ENCODE measurements at places on chromosomes 12 and 14.

DNA sequence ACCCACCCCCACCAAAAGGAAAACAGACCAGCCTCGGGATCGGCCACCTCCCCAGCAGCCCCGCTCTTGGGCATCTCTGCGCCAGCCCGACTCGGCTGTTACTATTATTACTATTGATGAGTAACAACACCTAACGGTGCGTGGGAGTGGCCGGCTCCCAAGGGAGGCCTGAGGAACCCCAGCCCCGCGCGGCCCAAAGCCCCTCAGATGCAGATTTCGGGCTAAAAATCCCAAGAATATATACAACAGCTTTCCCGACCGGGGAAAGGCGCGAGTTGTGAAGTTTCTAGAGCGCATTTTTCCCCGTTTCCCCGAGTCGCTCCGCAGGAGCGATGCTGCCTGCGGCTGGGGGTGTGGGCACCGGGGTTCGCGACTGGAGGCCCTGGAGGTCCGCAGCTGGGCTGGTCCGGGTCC, 565 bp downstream of the NT5DC3 start:
- DNase-seq = no peak

GRCh38 chr12:5017638-5018348, 25.9 kb upstream of the KCNA5 start:
- DNase-seq = no peak

GRCh38 chr14:60485057-60485597, 736 bp downstream of the C14orf39 start:
- DNase-seq = no peak

DNA sequence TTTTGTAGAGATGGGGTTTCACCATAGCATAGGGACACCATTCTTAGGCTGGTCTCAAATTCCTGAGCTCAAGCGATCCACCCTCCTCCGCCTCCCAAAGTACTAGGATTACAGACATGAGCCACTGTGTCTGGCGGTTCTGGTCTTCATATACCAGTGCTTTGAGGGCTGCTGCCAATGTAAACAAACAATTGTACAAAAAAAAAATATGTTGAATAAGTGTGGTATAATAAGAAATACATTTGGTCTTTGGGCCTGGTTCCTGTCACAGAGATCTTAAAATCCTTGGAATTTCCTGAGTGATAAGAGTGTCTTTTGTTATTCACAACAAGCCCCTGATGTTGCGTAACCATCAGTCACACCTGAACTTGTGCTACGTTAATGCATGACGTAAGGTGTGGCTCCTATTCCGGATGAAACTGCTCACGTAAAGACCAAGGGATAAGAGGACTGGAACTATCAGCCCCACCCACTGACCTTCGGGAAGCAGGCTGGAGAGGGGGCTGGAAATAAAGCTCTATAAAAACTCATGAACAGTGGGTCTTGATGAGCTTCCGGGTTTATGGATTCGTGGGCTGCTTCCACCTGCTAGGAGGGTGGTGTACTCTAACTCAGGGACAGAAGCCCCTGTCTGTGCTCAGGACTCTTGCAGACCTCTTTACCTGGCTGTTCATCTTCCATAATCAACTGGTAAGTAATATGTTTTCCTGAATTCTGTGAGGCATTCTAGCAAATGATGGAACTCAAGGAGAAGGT, 16.5 kb upstream of the RIMKLB start:
- DNase-seq = no peak

GRCh38 chr14:94934276-94934810, 164.4 kb upstream of the GSC start:
- DNase-seq = no peak

DNA sequence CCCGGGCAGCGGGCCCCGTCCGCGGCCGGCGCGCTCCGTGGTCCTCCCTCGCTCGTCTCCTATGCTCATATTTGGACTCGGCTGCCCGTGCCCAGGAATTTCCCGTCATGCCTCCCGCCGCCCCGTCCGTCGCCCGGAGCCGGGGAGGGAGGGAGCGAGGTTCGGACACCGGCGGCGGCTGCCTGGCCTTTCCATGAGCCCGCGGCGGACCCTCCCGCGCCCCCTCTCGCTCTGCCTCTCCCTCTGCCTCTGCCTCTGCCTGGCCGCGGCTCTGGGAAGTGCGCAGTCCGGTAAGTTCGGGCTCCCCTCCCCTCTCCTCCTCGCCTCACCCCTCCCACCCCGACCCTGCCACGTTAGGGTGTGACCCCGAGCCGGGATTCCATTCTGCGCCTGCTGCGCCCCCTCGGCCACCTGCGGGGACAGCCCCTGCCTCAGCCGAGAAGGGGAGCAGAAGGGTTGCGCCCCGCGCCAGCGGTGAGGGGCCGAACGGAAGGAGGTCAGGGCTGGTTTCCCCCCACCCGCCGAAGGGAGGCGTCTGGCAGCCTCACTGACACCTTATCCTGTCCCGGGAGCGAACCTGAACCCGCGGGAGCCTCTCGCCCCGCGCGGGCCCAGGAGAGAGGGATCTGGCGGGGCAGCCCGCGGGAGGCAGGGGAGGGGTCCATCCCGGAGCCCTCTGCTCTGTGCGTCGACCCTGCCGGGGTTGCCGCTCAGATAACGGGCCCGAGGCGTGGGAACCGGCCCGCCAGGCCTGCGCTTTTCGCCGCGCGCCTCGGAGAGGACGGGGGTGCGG, at the start of gene MSRB3:
MSRB3 (plus strand) TSS at position 108 of the 793 bp plus-strand sequence. CDS start 29,897 bp downstream, outside the sequence.
- peak; percentile 59 for DNase-seq

GRCh38 chr12:94191811-94192210, 43.4 kb downstream of the PLXNC1 start:
- no peak for DNase-seq

GRCh38 chr12:106773286-106774004, 1.0 kb upstream of the RIC8B start:
- no peak for DNase-seq

- no peak for DNase-seq
Observed at GRCh38 chr12:107196681-107197080, 103.3 kb upstream of the CRY1 start.

DNA sequence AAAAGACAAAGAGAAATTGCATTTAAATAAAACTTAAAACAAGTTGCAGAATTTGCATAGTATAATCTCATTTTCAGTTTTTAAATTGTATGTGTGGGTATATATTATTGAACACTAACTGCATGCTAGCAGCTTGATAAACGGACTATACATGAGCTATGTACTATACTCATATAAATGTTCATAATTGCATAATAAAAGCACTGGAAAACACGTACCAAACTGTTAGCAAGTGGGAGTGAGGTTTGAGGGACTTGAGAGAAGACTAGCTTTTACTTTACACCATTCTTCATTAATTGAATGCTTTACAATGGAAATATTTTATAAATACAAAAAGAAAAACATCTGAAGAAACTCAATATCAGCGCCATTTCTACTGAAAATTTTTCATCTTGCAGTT, 32.2 kb upstream of the MDM1 start:
- no peak for DNase-seq

DNA sequence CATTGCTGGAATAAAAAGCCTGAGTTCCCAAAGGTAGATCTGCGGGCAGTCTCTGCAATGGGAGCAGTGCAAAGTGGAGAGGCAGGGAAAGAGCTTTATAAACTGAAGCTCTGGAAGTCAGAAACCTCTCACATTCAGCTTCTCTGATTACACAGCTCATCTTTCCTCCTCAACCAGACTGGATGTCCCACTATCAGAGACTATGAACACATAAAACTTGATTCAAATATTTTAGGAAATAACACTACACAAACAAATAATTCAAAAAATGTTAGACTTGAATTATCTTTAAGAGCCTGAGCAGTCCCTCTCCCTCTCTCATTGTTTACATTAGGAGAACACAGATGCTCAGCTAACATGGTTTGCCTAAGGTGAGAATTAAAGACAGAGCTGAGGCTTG, 72.9 kb downstream of the DENND5B start:
- no peak for DNase-seq

All from fibroblast of skin of left quadriceps (primary cell).